ENCODE measurements at places on chromosomes 3 and 15.

GRCh38 chr15:65414841-65415621, 7.7 kb downstream of the IGDCC4 start:
- DNase-seq, result no peak

GRCh38 chr3:159936541-159936940, 52.1 kb upstream of the IL12A start:
- no peak for DNase-seq

- no peak for DNase-seq
These were observed 65.3 kb downstream of the CHAC1 start for GRCh38 chr15:41018534-41018933.

DNA sequence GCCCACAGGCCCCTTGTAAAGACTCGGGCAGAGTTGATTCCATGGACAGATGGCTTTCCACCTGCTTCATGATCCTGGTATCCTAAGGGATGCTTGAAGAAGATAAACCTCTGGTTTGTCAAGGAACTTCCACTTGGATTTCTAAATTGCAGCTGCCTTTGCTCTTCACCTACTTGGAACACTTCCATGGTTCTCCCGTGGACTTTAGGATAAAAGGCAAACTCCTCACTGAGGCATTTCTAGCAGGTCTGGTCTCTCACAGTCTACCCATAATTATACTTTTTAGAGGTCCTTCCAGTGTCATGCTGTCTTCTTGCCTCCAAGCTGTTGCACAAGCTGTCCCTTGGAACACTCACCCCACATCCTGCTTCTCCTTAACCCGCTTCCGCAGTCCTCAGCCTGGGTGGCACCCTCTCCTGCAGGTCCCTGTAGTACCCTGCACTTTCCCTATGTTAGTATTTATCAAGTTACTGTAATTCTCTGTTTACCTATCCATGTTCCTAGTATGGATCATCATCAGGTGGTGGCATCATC, 12.7 kb downstream of the TLNRD1 start:
- DNase-seq, result no peak

DNA sequence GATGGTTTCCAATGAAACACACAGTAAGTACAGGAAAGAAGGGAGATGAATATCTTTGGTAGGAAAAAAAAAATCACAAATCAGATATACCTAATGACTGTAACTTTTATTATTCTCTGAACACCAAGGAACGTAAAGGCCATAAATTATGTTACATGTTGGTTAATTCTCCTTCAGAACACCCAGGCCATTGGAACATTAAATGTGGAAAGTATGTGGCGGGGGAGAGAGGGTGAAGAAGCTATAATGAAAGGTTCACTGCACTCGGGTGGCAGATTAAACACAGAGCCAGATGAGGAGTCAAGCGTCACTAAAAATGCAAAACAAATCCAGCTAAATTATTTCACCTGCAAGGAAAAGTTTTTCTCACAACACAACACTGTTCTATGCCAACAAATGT, 193.8 kb downstream of the FHIT start:
- no peak for DNase-seq

DNA sequence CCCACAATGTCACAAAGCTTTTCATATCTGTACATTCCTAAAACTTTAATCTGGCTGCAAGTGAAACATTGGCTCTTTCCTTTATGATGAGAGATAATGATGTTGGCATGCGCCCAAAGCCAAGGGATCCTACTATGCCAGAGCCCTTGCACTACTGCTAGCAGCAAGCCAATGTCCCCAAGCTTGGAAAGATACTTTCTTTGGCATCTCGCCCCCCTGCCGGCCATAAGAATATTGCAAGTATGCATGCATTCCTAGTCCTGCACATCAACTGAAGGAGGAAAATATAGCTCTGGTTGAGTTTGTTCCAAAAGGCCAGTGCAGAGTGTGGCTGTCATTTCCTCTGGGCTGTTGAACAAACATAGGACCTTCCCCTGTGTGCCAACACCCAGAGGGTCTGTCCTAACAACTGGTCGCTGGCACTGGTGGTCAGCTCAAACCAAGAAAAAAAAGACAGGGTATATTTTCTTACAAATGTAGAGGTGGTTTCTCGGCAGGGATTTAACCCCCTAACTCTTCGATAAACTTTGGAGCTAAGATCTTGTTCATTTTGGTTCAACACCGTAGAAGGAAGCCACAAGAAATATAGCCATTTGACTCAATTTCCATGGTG, 120.9 kb upstream of the ZBED2 start:
- DNase-seq, result no peak

DNA sequence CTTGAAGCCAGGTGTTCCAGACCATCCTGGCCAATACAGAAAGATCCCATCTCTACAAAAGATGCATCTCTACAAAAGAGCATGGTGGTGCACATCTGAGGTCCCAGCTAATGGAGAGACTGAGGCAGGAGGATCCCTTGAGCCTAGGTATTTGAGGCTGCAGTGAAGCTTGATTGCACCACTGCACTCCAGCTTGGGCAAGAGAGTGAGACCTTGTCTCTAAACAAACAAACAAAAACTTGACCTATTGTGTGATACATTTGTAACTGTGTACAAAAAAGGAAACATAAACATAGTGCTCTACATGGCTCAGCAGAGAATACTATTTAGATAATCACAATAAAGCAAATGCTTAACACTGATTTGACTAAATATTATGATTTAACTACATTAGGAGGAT, 18.7 kb downstream of the ANPEP start:
- DNase-seq, result no peak

GRCh38 chr15:50764461-50765194, 878 bp downstream of the SPPL2A start:
- DNase-seq, result peak; percentile 56

- DNase-seq, result peak; percentile 45
These were observed 141.3 kb upstream of the CCDC54 start for GRCh38 chr3:107235928-107236315.

GRCh38 chr15:37121492-37121891, 21.1 kb upstream of the MEIS2 start:
- no peak for DNase-seq

- no peak for DNase-seq
These were observed 665.4 kb downstream of the NLGN1 start for GRCh38 chr3:174062923-174063322.

DNA sequence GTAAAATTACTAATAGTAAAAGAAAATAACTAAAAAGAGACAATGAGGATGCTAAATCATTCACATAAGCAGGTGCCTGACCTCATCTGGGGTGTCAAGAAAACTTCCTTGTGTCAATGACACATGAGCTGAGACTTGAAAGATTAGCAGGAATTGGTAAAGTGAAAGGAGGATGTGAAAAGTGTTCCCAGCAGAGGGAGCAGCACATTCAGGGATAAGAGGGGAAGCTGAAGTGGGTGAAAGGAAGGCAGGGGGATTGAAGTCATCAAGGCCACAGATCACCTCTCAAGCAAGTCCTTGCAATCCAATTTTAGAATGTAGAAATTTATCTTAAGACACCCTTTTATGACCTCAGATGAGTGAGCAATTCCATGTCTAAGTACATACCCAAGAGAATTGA, 60.2 kb upstream of the ACP3 start:
- no peak for DNase-seq

DNA sequence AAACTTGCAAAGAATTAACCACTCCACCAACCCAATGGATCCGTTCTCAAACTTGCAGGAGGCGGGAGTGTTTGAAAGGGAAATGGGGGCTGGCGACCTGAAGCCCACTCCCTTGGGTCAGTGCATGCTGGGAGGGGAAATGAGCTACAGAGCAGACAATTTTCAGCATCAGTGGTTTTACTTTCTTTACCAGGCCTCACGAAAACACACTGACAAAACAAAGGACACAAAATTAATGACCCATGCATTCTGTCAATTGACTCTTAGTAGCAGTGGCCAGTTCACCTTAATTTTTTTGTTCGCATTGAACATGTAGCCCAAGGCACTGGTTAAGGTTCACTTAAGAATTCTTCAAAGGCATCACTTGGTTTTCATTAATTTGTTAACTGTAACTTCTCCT, 413.5 kb downstream of the MECOM start:
- DNase-seq, result no peak

- DNase-seq, result no peak
These were observed 22.4 kb downstream of the PLEKHO2 start for GRCh38 chr15:64864068-64864467.

DNA sequence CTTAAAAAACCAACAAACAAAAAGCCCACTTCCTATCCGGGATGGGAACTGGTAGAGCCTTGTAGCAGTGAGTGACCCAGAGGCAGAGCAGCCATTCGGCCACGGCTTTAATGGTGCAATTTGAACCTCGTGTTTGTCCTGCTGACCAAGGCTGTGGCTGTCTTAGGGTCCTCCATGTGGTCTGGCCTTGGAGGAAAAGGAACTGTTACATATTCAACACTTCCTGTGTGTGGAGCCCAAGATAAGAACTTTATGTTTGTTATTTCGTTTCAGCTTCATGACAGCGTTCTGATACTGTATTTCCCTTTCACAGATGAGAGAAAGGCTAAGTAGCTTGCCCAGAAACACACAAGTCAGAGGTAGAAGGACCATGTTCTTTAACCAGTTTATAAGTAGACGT, 269.8 kb downstream of the SV2B start:
- DNase-seq, result no peak

GRCh38 chr3:7272203-7272602, 411.3 kb downstream of the GRM7 start:
- no peak for DNase-seq

DNA sequence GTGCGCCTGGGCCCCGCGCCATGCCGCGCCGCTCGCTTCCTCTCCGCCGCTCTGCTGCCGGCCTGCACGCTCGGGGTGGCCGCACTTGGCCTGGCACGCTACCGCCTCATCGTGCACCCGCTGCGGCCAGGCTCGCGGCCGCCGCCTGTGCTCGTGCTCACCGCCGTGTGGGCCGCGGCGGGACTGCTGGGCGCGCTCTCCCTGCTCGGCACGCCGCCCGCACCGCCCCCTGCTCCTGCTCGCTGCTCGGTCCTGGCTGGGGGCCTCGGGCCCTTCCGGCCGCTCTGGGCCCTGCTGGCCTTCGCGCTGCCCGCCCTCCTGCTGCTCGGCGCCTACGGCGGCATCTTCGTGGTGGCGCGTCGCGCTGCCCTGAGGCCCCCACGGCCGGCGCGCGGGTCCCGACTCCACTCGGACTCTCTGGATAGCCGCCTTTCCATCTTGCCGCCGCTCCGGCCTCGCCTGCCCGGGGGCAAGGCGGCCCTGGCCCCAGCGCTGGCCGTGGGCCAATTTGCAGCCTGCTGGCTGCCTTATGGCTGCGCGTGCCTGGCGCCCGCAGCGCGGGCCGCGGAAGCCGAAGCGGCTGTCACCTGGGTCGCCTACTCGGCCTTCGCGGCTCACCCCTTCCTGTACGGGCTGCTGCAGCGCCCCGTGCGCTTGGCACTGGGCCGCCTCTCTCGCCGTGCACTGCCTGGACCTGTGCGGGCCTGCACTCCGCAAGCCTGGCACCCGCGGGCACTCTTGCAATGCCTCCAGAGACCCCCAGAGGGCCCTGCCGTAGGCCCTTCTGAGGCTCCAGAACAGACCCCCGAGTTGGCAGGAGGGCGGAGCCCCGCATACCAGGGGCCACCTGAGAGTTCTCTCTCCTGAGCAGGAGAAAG, 951 bp downstream of the GPR62 start:
- DNase-seq, result peak; percentile 27

GRCh38 chr3:21734746-21735145, 16.3 kb downstream of the ZNF385D start:
- no peak for DNase-seq

DNA sequence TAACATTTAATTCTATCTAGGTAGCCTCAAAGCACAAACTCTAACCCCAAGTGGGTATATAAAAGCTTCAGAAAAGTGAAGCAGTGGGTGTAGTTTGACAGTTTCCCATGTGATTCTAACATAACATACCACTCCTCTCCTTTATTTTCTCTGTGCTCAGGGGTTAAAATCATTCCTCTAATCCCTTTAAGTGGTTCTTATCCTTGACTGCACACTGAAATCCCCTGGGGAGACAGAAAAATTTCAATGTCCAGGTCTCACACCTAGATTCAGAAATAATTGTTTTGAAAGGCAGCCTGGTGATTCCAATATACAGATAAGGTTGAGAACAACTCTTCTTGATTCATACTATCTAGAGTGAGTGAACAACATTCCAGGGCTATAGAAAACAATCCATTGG, 986.4 kb downstream of the ROBO1 start:
- no peak for DNase-seq

GRCh38 chr15:63495343-63495742, 9.1 kb upstream of the USP3 start:
- no peak for DNase-seq

GRCh38 chr3:162211470-162211869, 714.9 kb downstream of the OTOL1 start:
- DNase-seq, result no peak

DNA sequence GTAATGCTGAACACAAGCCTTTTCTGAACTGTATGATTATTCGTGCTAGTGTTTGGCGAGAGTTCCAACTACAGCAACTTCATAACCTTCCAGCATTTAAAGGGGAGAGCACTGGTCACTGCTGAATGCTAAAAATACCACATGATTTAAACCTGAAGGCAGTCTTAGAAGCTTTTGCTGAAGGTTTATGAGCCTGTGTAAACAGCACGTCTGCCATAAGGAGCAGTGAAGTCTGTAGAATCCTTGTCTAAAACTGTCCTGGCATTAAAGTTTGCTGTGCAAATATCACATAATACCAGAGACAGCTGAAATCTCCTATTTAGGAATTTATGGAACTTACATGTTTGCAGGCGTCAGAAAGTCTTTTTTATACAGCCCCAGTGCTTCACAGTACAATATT, 5.9 kb downstream of the SATB1 start:
- no peak for DNase-seq

DNA sequence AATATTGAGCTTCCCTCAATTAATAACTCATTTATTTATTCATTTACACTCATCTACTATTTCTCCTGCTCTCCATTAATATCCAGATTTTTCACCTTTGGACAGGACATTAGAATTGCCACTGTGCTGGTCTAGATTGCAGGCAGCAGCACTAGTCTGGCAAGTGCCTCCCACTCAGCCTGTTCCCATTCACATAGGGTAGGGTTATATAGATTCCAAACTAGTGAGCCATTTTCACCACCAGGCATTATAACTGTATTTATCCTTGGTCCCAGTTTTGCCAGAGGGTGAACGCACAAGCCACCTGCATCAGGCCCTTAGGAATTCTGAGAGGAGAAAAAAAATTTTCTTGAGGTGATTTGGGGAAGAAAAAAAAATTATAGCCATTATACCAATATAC, 44.5 kb downstream of the ANAPC13 start:
- no peak for DNase-seq

- DNase-seq, result no peak
These were observed 701.4 kb downstream of the FHIT start for GRCh38 chr3:60549863-60550262.

DNA sequence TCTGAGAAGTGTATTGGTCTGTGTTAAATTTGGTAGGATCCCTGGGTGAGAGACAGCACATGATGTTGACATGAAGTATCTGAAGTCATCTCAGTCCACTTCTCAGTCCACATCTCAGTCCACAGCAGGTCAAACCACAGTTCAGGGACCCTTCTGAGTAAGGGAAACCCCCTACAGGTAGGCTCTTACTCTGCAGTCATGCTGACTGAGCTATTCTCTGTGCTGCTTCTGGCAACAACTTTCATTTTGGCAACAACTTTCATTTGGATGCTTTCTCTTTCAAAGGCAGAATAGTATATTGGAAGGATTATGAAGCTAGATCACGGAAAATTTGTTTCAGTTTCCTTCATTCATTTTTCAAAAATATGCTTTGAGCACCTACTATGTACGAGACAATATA, 178.2 kb upstream of the GOLIM4 start:
- no peak for DNase-seq
